Eye (tissue), 1 donor: ENCODE measurements at places on chromosomes 5 and 9.

DNA sequence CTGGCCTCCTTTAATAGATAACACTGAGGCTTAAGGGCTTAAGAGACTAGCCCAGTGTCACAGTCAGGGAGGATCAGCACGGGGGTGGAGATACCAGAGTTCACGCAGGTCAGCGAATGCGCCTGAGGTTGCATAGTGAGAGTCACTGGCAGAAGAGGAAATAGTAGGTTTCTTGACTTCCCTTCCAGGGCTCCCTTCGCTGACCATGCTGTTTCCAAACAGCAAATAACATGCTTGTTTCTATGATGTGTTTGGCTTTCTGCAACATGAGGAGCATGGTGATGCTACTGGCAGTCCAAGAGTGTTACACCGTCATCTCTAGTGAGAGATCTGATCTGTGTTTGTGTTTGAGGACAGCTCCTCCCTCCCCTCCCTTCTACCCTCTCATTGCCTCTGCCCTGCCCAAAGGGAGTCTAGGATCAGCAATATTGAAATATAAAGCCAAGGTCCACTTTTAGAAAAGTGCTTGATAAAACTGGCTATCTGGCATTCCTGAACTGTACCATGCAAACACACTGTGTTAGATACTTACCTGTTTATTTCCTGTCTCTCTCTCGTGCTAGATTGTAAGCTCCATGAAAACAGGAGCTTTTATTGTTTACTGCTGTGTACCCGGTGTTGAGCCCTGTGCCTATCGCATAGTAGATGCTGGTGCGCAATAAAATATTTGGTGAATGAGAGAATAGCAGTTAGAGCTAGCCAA is 12.3 kb downstream of the TLE4 start:
- no peak for DNase-seq

DNA sequence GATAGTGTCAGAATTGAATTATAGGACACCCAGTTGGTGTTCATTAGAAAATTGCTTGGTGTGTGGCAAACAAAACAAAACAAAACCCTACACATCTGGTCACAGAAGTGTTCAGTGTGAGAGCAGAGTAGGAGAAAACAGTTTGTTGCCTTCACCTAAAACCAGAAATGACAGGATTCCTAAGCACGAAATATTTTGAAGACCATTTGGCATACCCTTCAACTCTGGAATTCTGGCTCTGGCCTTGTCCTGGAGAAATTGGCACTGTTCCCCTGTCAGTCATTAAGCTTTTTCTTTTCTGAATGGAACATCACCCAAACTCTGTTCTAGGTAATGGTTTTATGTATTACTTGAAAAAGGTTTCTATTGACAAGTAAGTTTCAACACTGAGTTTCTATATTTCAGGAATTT is 110.2 kb upstream of the PCA3 start:
- DNase-seq, result no peak

- DNase-seq, result no peak
Measured at GRCh38 chr9:1713841-1714240, 301.3 kb upstream of the SMARCA2 start.

DNA sequence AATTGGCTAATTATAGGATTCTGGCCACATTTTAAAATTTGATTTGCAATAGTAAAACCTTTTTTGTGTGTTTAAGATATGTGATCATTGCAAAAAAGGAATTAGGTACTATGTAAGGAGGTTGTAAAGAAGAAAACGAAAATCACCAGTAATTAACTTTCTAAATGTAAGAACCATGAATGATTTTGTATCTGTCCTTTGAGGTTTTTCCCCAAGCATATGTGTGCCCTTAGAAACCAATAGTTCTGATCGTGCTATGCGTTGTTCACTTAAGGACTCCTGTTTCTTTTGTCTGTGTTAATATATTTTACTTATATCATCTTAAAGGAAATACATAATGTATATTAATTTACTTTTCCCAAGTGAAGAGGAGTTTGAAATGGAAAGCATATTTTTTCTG is 410.2 kb downstream of the PSAT1 start:
- DNase-seq, result no peak

GRCh38 chr5:180636403-180637075 is 12.9 kb downstream of the FLT4 start:
- no peak for DNase-seq
